ENCODE measurements at places on chromosomes 12 and 14.
A peak's percentile ranks its signal among the peaks of the same experiment; 100 is the strongest.

DNA sequence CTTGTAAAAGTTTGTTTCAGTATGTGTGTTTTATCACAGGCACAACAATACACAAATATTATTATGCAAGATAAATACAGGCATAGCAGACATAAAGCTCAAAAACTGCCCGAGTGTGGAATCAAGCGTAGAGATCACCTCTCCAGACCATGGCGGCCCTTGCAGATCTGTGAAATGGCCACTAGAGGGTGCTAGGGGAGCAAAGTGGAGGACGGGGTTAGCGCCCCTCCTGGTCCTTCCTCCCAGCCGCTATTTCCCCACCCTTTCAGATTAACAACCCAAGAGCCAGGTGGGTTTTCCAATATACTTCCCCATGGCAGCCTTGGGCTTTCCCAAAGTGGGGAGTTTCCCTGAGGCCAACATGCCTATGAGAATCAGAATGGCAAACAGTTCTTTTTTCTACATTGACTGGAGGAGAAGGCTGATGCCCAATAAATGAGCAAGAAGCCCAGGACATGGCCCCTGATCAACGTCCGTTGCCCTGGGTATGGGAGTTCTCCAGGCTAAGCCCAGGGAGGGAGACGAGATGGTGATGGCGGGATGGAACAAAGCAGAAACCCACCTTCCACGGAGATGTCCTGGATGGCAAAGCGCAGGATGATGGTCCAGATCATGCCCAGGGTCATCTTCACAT lies 67.4 kb downstream of the ACTN1 start:
- peak; percentile 87 for DNase-seq

DNA sequence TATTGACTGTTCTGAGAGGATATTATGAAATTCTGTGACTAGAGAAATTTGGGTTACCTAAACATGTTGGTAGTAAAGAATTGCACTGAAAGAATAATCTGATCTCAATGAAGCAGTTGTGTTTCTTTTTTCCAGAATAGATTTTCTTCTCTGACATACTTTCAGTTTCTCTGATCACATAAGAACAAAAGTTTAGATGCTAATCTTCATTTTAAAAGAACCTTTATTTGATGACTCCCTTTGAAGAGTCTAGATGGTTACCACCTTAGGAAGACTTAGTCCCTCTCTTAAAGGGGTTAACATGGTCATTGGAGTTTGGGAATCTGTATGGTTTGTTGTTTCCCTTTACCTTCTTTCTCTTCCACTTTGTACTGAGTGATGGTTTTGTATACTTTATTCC lies 58.6 kb downstream of the MON2 start:
- no peak for DNase-seq

- DNase-seq: no peak
Observed at GRCh38 chr14:75392686-75393641, 34.9 kb upstream of the JDP2 start.

DNA sequence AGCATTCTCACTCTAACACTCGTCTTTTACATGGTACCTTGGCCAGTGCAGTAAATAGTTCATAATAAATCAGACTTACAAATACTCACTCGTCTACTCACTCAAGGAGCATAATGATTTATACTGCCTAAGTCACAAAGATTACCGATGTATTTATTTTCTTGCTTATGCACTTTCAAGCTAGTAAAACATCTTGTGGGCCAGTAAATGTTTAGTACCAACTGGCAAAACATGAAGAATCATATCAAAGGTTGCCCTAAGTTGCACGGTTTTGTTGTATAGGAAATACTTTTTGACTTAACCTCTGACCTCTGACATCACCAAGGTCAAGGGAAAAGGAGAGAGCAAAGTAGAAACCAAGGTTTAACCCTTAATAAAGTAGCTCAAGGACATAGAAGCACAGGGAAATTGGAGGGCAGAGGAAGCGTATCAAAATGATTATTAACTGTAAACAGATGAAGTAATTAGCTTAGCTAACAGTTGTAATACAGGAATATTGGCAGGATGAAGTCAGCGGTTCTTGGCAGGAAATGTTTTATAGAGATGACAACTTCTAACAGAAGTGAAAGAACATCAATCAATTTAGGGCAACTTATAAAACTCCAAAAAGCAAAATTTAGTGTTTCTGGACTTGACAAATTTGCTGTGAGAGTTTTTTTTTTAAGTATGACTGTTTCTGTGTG lies 131.9 kb downstream of the HMGA2 start:
- no peak for DNase-seq

DNA sequence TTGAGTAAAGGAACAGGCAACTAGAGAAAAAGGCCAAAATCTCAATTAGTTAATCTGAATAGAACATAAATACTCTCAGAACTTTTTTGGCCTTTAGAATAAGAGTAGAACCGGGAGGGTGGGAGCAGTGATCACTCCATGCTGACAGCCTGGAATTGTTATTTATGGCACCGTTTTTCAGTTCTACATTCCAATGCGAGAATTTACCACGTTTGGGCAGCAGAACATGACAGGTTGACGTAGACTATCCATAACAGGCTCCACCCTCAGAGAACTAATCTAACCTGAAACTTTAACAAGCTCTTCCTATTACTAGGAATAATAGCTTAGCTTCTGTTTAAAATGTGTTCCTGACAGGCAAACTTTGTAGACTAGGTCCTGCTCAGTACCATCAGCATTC lies 379.1 kb downstream of the SEC23A start:
- no peak for DNase-seq

- no peak for DNase-seq
Observed at GRCh38 chr14:65179918-65180724, 77.8 kb upstream of the MAX start.

GRCh38 chr12:107503129-107503855 lies 182.3 kb upstream of the PWP1 start:
- DNase-seq: no peak

All from spleen (tissue), 13 donors.